ENCODE measurements at places on chromosomes 1 and 21.

DNA sequence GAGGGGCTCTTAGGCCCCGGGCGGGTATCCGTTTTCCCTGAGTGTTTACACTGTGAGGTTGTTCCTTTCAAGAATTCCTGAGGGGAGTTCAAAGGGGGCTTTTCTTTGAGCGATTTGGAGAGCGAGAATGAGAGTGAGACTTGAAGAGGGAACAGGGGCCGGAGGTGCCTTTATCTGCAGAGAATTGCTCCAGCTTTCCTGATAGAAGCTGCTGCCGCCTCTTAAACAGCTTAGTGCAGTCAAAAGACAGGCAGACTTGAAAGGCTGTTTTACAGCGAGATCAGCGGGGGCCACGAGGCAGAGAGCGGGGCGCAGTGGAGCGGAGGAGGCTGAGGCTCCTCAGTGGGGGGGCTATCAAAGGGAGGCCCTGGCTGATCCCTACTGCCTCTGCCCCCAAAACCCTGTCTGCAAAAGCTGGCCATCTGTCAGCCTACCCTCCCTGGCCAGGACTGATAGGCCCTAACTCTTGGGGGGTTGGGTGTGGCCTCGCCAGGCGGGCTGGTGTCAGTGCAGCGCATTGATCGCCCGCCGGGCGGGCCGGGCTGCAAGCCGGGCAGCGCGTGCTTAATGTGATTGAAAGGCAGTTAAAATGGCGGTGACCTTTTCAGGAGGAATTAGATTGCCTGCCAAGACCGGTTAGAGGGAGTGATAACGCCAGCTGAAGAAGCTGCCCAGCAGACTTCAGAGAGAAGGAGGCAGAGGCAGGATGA is 36.4 kb downstream of the TMEM53 start:
- DNase-seq = no peak

GRCh38 chr1:7421471-7422075 is 349.5 kb upstream of the VAMP3 start:
- DNase-seq = no peak

DNA sequence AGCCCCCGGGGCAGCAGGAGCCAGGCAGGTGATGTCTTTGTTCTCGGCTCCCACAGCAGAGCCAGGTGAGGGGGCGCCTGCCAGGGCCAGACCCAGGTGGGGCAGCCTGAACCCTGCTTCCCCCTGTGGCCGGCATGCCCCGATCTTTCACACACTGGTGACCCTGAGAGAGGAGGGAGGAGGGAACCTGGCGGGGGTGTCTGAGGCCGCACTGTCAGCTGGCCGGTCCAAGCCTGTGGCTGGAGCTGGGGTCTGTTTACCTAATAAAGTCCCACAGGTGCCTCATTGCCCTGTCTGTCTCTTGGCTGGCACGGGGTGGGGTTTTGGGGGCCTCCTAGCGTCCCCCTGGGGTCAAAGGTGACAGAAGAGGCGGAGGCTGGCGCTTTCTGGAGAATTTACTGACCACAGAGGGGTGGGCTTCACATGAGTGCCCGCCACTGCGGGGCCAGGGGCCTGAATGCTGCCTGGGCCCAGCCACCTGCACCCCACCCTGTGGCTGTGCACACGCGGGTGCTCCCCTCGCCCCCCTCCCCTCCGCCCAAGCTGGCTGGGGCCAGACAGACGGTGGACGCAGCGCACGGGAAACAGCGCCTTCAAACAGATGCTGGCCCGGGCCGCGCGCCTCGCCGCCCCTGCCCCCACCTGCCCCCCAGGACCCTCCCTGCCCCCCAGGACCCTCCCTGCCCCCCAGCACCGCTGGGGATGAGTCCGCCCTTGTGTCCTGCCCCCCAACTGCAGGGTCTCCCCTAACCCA is 5.8 kb downstream of the TMEM240 start:
- no peak for DNase-seq

DNA sequence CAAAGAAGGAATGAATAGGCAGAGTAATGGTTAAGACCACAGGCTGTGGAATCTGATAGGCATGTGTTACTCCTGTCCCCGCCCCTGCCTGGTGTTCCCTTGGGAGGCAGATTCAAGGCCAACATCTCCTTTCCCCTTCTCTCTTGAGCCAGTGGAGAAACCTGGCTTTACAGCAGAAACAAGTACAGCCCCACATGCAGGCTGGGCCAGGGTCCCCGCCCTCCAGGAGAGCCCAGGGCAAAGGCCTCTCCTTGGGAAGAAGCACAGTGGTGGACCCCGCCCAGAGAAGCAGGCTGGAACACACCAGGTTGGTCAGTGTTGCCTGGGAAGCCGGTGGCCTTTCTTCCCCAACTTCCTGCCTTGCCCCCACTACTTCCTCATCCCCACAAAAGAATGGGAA is 6.8 kb downstream of the C1orf167 start:
- no peak for DNase-seq

GRCh38 chr1:25206201-25206600 is 26.1 kb downstream of the SYF2 start:
- no peak for DNase-seq

DNA sequence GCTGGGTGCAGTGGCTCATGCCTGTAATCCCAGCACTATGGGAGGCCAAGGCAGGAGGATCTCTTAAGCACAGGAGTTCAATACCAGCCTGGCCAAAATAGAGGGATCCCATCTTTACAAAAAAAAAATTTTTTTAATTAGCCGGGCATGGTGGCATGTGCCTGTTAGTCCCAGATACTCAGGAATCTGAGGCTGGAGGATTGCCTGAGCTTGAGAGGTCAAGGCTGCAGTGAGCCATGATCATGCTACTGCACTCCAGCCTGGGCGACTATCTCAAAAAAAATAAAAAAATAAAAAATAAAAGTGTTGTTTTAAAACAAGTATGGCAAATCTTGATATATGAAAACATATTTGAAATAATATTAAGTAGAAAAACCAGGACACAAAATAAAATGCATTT is 44.4 kb upstream of the CACHD1 start:
- no peak for DNase-seq

DNA sequence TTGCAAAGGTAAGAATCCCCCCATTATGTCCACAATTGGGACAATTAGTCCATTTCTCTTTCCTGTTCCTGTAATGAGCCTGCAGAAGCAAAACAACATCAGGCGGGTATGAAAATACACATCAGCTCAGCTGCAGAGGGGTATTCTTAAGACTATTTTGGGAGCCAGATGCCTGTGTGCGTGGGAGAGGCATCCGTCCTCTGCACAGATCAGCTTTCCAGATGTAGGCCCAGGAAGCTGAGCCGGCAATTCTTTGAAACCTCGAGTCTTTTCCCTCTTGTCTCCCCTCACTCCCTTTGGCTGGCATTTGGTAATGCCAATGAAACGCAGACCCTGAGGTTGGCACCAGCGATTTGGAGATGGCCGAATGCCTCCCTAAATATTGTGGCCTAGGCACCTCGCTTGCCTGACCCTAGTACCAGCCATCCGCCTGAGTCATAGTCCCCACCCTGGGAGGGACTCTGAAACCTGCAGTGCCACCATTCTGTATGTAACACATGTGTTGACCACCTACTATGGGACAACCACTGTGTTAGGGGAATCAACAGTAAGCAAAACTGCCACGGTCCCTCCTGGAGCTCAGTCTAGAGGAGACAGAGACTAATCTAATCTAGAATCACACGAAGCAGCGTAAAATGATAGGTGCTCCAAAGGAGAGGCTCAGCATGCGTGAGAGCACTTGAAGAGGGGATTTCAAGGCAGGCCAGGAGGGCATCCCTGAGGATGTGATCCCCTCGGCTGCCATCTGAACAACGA is 603.0 kb downstream of the MATN1 start:
- DNase-seq = no peak

- DNase-seq = no peak
These were observed 13.3 kb downstream of the MFAP2 start for GRCh38 chr1:16967095-16967575.

DNA sequence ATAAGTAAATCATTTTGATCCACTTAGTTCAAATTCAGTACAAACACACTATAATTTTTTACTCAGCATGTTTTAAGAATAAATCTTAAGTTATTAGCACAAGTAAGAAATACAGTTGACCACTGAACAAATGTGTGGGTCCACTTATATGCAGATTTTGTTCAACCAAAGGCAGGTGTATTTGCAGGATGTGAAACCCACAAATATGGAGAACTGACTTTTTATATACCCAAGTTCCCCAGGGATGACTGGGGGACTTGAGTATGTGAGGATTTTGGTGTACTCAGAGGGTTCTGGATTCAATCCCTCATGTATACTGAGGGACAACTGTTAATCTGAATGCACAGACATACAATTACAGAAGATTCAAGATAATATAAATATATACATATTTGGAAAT is 25.7 kb upstream of the ERICH3 start:
- DNase-seq = no peak

All from NCI-H1048 (cell line).